ENCODE measurements at places on chromosomes 12 and 14.

DNA sequence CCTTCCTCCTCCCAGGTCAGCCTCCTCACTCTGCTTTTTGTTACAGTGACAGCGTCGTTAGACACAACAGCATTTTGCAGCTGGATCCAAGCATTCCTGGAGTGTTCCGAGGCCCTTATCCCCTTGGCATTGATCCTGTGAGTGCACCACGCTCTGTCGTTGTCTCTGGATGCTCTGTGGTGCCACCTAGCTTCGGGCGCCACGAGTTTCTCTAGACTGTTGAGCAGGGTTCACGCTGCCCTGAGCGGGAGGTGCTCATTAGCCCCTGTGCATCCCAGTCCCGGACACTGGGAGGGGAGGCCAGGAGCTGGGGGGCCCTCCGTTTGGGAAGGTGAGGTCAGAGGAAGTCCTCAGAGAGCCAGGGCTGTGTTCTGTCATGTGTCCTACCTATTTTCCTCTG is 17.3 kb upstream of the DNAH10 start:
- DNase-seq = no peak

DNA sequence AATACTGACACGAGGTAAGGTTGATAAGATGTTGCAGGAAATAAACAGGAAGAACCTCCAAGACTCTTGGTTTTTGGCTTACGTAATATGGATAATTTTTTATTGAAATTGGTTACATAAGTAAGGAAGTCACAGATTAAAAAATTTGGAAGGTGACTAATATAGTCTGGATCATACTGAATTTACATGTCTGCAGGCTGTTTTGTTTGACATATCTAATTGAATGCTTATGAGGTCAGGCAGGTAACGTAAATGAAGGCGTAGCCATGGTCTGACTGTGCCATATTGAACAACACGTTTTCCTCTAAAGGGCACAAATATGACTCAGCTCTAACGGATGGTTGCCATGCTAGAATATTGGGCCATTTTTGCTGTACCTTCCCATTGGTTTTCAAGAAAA is 648.1 kb upstream of the NOVA1 start:
- DNase-seq = no peak

- DNase-seq = no peak
These were observed 88.2 kb downstream of the TSPAN9 start for GRCh38 chr12:3165078-3165980.

GRCh38 chr14:101627915-101628262 is 66.6 kb downstream of the DIO3 start:
- no peak for DNase-seq

- DNase-seq = no peak
These were observed 9.5 kb downstream of the OAS3 start for GRCh38 chr12:112947761-112948160.

DNA sequence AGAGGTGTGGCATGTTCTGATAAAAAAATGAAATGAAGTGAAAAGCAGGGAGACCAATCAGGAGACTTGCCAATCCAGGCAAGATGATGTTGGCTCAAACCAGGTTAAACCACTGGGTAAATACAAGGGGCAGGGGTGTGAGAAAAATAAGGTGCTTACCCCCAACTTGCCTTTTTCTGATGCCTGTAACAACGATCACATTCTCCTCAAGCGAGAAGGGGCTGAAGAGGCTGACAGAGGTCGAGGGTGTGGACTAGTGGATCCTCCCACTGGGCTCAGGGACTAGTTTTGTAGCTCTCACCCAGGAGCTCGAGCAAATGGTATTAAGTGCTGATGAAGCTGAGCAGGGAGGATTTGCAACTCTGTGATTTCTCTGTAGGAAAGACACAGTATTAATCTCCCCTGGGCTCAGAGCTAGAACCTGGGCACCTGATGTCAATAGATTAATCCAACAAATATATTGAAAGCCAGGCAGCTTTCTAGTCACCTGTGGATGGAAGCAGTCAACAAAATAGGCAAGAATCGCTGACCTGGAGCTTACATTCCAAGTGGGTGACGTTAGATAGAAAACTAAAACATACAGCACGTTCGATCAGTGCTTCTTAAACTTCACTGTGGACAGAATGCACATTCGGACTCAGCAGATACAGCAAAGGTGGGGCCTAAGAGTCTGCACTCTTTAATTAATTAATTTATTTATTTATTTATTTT is 15.2 kb upstream of the EAPP start:
- DNase-seq = no peak

DNA sequence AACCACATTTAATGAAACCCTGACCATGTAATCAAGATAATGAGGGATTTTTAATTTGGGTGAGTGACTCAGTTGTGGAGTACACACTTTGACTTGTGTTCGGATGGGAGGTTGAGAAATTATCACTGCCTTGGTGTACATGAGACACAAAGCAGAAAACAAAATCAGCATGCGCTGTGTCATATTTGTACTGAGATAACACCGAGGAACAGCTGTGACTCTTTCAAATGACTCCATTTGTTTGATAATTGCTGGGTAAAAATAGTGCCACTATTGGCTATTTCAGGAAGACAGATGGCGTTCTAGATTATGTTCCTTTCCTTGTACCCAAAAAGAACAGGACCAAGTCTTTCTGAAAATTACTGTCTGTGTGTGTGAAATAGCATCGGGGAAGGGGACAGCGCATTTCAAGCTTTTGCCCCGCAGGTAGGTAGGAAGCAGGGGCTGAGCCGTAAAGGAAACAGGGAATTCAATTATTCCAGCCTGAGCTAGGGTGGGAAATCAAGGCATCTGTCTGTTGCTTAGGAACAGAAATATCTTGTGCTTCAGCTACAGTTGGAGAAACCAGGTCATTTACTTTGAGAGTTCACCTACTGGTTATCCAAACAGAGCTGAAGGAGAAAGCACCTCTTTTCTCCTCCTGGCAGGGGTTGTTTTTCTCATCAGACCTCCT is 114.3 kb downstream of the SNAPC1 start:
- DNase-seq = no peak

- DNase-seq = no peak
These were observed 133.3 kb downstream of the MON2 start for GRCh38 chr12:62599854-62600437.

- no peak for DNase-seq
These were observed 238.7 kb downstream of the ATXN7L3B start for GRCh38 chr12:74776378-74776777.

DNA sequence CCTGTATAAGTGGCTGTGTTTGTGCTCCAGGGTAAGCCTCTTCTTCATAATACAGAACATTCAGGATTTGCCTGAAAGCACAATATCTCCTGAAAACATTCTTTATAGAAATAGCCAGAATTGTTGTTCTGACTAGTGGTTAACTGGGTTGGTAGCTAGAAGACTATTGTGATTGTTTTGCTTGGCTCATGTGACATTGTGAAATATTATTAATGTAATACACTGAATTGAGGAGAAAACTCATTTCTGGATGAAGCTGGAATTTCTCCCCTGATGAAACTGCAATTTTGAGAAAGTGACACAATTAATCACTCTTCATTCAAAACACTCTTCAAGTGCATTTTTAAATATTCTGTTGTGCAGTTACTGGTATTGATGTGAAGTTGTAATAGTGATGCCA is 172.3 kb upstream of the PTPRQ start:
- no peak for DNase-seq

DNA sequence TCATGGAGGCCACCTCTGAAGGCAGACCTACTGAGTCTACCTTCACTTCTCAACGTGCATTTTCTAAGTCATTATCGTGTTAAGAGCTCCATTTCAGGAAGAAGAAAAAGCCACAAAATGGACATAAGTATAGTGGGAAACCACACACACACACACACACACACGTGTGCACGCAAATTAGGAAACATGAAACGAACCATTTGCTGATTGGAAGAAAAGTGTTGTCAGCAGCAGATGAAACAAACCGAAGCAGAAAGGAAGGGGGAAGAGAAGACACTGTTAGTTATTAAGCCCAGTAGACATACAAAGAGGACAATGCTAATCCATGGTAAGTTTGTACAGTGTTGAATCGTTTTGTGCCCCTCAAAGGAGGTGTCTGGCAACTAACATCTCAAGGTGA is 9.9 kb upstream of the VPS33A start:
- no peak for DNase-seq

DNA sequence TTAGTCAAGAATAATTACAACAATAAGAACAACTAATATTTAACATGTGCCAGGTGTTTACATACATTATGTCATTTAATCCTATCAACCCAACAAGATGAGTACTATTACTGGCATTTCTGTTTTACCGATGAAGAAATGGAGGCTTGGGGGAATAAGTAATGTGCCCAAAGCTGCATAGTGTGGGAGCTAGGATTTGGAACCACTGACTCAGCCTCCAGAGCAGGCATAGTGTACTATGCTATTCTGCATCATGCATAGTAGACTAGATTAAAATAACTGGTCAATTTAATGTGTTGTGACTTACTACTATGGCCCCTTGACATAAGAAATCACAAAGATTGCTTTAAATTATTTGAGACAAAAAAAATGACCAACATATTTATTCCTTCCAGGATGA is 9.5 kb downstream of the GPR19 start:
- DNase-seq = no peak

DNA sequence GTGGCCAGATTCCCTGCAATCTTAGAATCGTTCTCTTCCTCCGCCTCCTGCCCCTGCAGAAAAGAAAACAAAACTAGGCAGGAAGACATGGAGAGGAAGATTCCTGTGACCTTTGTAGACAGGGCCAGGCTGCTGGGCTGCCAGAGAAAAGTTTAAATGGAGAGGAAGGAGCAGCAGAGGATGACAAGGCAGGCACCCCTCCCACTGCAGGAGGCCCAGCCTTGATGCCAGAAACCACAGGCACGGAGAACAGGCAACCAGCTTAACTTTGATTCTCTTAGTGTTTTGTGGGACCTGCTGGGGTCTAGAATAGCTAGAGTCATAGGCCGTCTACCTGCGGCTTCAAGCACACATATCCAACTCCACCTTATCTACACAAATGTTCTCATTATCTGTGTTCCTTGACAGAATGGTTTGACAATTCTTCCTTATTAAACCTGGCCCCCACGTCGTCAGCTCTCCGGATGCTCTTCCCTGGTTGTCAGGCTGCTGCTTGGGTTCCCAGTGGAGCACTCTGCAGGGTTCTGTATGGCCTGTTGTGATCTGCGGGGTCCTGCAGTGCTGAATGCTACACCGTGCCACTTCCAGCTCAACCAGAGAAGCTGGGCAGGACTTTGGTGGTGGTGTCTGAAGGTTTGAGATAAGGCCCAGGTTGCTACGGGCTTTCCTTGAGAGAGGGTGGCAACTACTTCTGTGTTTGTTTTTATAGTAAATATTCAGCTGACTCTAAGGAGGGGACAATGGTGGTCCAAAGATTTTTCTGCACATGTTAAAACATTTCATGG is 609.5 kb downstream of the AACS start:
- DNase-seq = no peak

DNA sequence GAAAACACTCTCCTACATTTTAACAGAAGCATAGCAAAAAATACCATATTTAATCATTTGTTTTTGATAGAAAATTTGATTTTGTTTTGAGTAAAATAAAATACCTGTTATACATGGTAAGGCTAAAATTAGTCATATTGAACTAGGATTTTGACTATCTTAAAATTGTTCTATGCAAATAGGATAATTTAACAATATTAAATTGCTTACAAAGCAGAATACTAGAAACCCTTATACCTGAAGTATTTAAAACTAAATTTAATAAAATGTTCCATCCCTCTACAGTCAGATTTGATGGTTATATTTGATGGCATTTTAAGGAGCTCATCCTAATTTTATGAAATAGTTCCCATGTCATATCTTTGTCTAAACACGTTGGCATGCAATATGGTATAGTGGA is 323.2 kb downstream of the GPHN start:
- DNase-seq = no peak

- no peak for DNase-seq
These were observed 39.8 kb upstream of the NUAK1 start for GRCh38 chr12:106178562-106178961.

DNA sequence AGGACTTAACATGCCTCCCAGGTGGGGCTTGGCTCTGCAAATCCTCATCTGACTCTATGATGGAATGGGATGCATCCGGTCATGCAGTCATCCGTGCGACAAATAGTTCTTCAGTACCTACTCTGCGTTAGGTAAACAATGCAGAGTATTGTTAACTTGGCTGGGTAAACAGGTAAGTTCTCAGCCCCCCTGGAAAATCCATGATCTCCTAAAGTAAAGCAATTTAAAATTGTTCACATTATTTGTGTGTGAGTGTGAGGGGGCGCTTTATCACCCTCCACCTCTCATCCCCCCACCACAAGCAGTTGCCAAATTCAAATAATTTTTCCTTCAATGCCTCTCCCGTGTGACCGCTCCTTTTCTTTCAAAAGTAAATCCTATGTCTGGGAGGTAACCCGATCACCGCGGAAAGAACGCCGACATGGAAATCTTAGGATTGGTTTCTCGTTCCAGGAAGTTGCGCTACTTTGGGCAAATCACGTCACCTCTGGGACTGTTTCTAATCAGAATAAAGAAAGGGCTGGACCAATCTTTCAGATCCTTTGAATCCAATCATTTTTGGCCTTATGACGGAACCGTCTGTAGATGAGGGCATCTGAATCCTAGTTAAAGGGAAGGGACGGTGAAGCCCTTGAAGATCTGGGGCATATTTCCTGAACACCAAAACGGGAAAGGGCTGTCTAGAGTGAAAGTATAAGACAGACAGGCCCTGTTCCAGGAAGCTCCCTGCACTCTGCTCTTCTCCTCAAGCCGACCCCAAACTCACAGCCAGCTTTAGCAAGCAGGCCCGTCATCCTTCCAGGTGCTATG is 44.0 kb upstream of the SINHCAF start:
- DNase-seq = no peak

DNA sequence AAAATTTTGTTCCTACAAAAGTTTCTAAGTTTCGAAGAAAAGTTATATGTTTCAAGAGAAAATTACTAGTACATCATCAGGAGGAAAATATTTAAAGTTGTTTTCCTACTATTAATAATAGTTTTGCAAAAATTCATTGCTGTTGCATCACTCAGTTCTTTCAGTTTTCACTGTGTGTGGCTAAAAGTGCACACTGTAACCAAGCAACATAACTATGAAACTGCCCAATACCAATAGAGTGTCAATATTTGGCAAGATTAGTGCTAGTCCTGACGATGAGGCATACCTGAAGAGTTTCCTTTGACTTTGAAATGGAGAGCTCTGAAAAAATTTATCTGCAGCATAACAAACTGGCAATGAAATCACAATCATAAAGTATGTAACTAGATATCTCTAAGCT is 194.3 kb downstream of the CPNE8 start:
- DNase-seq = no peak

DNA sequence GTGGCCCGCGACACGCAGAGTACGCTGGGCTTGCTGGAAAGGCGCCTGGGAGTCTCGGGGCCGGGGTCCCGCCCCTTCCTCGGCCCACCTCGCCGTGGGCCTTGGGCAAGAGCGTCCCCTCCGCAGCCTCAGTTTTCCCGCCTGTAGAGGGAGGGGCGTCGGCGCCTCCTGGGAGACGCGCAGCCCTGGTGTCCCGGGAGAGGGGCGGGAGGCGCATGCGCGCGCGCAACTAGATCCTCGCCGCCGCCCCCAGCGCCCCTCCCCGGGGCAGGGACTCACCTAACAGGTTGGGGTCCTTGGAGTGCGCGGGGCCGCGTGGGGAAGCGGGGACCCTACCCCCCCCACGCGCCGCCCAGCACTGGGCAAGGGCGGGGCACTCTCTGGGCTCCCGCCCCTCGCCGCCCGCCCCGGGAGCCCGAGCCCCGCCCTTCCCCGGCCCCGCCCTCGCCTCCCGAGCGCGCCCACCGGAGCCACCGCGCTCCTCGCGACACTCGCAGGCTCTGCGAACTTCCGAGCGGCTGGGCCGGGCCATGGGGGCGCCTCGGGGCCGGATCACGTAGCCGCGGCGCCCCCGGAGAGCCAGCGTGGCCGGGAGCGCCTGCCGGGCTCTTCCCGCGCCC is at the start of gene KIF26A:
TSS of gene KIF26A (plus strand) at position 490 of the 620 bp plus-strand sequence. CDS start 136 bp downstream, outside the sequence.
- DNase-seq = no peak

GRCh38 chr14:23627961-23628360 is 8.2 kb upstream of the DHRS2 start:
- no peak for DNase-seq
